HepG2 (cell line): ENCODE measurements at places on chromosomes 12 and 14. TPM values are rescaled to one million over a fixed set of nuclear protein-coding genes. Genes with fewer than 3 reads are reported as not detected.

GRCh38 chr14:104222396-104223036 is 84.1 kb downstream of the KIF26A start:
- DNase-seq = no peak

DACT1 gene
- not detected in 2 replicates for total RNA-seq

DNA sequence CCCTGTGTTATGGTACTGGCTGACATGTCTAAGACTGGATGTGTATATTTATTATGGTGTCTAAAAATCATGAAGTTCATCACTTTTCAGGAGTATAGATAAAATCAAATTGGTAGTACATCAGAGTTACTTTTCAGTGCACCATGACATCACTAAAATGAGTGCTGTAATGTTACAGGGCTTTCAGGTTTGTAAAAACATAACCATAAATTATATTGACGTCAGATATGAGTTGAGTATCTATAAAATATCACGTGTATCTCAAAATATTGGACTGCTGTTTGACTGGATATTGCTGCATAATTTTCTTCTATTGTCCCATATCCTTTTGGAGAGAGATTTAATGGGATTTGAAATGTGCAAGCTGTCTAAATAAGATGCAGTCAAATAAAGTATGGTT is 22.0 kb downstream of the NAA30 start:
- no peak for DNase-seq

PLEKHD1 gene
- total RNA-seq = not detected in 2 replicates

GRCh38 chr14:60328583-60328982 is 79.6 kb downstream of the PPM1A start:
- no peak for DNase-seq

SERPINA4 gene
- total RNA-seq = 17.2 and 39.1 TPM in 2 replicates

ACOT6 gene
- total RNA-seq = 0.27 TPM in 1 of 2 replicates, not detected in the other

DTX1 gene
- total RNA-seq = not detected in 2 replicates

DNA sequence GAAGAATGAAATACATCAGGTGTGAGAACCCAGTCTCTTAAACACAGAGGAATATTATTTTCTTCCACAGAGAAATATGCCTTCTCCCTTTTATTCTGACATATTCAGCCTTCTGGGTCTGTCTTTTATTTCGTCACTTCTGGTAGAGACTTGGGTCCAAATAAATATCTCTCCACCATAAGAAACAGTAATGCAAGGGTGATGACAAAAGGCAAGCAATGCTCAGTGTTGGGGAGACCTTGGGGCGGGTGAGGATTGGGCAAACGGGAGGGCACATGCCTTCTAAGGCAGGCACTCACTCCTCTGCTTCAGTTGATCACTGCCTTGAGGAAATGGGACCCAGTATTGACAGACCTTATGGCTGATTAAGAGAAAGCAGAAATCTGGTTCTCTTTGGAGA is 6.7 kb upstream of the SOCS2 start:
- DNase-seq = no peak
